DMS53 (cell line): ENCODE measurements at places on chromosomes 16 and 17.

GRCh38 chr17:63960430-63960829 lies 12.3 kb downstream of the SCN4A start:
- no peak for DNase-seq

- DNase-seq, result no peak
Measured at GRCh38 chr17:42783062-42783790, 2.8 kb downstream of the WNK4 start.

GRCh38 chr17:44930667-44931066 lies 15.4 kb upstream of the GFAP start:
- no peak for DNase-seq

DNA sequence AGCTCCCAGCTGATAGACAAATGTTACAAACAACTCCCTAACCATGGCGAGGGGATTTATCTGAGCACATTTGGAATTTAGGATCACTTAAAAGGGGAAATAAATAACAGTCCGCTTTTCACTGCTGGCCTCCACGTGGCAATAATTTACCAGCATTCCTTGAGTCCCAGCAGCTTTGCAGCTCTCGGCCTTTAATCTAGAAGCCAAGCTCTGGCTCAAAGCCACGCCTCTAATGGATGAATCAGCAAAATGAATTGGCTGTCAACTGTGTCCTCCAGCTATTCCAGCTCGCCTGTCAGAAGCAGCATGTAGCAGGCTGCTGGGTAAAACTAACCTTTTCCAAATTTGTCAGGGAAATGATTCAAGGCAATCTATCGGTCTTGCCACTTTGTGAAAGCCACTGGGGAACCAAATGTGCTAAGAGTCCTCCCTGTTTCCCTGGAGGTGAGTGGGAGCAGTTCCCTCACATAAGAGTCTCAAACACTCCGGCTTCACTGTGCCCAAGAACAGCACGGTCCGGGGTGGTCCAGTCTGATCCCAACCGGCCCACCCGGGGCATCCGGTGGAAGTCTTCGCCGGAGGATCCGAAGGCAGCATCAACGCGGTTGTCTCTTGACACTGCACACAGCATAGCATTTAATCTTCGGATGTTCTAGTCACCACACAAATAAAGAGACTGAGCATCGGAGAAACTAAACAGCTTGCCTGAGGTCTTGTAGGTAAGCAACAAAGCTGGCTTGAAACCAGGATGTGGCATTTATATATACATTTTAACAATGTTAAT lies 143.3 kb downstream of the PARN start:
- peak; percentile 83 for DNase-seq

- DNase-seq, result no peak
Measured at GRCh38 chr16:59259074-59259949, 525.2 kb upstream of the GOT2 start.

DNA sequence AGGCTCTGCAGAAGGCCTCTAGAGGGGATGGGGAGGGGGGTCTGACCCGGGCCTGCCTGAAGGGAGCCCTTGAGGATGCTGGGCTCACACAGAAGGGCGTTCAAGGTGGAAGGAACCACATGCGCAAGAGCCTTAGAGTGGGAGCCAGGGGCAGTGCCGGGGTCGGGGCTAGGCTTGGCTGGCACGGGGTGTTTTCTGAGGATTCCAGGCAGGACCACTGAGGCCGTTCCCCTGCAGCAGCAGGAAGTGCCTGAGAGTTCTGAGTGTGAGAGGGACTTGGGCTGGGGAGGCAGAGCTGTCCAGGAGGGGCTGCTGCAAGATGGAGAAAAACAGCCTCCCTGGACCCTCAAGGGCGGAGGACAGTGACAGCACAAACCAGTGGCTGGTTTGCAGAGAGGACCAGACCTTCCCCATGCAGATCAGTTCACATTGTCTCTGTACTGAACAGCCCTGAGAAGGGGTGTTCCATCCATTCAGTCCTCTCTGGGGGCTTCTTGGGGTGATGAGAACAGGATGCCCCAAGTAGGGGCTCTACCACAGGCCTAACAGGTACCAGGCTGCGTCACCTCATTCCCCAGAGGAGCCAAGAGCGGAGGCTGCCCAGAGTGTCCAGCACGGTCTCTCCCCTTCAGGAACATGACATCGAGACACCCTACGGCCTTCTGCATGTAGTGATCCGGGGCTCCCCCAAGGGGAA lies 3.4 kb downstream of the NDRG4 start:
- no peak for DNase-seq

- peak; percentile 76 for DNase-seq
Measured at GRCh38 chr17:75289832-75290337, 652 bp upstream of the SLC25A19 start.

- DNase-seq, result no peak
Measured at GRCh38 chr17:28926366-28926765, 23.5 kb upstream of the DHRS13 start.
